GM23338 (cell line): ENCODE measurements at places on chromosomes 2 and 18. TPM values are rescaled to one million over a fixed set of nuclear protein-coding genes. Genes with fewer than 3 reads are reported as not detected.

GRCh38 chr18:75113455-75113854, 95.5 kb downstream of the PTGR3 start:
- DNase-seq = no peak

GRCh38 chr2:105797298-105797819, 52.6 kb downstream of the NCK2 start:
- DNase-seq = no peak

GRCh38 chr2:131056204-131056931, 36.9 kb downstream of the FAM168B start:
- no peak for DNase-seq

DNA sequence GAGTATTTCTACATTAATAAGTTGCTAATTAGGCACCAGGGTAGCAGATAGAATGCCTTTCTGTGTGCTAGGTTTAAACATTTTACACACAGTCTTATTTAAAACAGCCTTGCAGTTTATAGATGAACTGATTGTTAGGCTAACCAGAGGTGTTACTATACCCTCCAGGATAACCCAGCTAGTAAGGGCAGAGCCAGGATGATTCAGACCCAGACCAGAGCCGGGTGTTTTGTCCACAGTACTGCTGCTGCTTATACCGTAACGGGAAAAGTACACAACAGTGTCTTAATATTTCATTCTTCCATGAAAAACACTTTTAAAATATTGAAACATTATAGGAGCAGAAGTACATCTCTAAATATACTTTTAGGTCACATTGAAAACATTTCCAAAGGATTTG, 82.7 kb downstream of the MALT1 start:
- DNase-seq = no peak

DNA sequence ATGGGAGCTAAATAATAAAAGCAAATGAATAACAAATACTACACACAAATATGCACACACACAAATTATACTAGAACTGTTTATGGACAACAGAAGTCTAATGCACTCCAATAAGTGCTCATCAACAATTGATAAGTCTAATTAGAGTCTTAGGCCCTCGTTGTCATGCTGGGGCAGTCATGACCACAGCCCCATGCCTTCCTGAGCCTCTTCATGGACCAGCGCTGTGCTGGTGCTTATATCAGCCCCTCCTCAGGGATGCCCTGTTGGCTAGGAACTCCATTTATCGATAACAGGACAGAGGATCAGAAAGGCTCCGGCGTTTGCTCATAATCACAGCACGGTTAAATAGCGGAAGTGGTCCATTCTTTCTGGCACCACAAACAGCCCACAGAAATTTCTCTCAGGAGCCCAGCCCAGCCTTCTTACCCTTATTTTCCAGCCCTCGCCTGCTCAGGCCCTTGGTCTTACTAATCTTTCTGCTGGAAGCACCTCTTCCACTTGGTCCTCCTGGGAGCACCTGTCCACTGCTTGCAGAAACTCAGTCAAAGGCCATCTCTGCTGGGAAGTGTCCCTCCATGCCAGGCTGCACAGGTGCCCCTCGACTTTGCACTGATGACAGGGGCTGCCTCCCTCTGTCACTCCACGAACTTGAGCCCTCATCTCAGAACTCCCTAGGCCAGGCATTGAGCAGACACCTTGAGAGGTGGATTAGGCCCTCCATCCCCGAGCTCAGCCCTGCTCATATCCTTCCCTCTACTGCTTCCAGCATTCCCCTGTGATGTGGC, 500.2 kb upstream of the HS6ST1 start:
- no peak for DNase-seq

GRCh38 chr2:163640542-163641193, 95.1 kb downstream of the FIGN start:
- no peak for DNase-seq

DNA sequence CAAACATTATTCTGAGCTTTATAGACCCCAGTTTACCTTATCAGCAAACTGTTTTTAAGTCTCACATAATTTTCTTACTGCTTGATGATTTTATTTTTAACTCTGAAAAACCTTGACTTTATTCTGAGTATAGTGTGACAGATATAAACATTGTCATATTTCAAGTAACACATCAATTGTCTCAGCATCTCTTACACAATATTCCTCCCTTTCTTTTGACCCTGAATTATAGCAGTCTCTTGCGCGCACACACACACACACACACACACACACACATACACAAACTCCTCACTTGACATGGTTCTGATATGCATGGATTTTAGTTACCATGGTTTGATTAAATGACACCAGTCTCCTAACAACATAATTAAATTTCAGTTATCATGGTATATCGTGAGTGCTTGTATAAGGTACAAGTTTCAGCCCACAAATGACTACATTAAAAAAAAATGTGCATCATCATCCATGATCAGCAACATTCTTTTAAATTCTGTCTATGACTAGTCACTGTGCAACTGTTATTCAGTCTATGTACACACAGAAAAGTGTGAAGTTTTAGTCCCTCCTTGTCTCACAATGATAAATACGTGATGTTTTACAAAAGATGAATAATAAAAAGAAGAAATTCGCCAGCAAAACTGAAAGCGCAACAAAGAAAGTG, 39.5 kb upstream of the TACR1 start:
- DNase-seq = no peak

GRCh38 chr18:33870059-33870458, 292.0 kb downstream of the ASXL3 start:
- peak; percentile 6 for DNase-seq

DNA sequence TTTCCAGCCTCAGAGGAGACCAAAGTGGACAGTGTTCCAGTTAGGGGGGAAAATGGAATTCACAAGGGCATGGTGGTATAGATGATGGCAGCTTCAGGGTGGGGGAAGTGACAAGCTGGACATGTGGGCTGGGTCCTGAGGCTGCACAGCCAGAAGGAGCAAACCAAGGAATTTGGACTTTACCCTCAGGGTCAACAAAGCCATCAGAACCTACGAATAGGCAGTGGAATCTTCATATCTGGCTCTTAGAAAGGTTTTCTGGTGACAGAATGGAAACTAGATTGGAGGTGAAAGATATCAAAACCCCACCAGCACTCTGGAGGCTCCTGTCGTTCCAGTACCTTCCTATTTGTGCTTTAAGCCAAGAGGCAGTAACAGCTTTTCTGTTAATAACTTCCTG, 127.1 kb downstream of the SETBP1 start:
- no peak for DNase-seq

- DNase-seq = no peak
Observed at GRCh38 chr2:99863903-99864270, 278.5 kb downstream of the AFF3 start.

GRCh38 chr2:126494593-126494992, 161.4 kb upstream of the GYPC start:
- DNase-seq = no peak

DNA sequence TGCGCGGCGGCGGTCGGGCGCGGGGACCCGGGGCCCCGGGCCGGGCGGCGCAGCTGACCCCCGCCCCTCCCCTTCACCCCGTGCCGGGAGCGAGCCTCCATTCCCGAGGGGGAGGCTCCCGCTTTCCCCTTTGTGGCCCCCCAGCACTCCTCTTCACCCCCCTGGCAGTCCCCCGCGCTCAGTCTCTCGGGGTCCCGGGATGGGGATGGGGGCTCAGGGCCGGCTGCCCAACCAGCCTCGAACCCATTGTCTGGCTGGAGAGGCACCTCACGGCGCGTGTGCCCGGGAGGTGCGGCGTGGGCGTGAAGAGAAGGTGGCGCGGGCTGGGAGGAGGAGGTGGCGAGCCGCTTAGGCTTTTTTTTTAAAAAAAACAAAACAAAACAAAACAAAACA, 748 bp downstream of the FMNL2 start:
- DNase-seq = no peak

DNA sequence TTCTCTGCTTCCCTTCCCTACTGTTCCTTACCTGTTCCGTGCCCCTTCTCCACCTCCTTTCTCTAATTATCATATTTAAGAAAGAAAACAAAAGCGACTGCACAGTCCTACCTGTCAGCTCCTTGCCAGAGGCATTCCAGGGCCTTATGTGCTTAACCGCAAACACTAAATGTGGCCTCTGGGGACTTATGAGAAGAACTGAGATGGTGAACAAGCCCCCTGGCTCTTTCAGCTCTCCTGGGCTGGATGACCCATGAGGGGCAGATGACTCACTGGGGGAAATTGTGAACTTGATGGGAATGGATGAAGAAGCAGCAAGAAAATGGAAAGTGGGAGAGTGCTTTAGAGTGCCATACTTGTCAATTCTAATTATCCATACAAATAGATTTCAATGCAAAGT, 106.3 kb upstream of the LYPD1 start:
- peak; percentile 20 for DNase-seq

- no peak for DNase-seq
Observed at GRCh38 chr2:226742347-226742746, 57.3 kb downstream of the IRS1 start.

DNA sequence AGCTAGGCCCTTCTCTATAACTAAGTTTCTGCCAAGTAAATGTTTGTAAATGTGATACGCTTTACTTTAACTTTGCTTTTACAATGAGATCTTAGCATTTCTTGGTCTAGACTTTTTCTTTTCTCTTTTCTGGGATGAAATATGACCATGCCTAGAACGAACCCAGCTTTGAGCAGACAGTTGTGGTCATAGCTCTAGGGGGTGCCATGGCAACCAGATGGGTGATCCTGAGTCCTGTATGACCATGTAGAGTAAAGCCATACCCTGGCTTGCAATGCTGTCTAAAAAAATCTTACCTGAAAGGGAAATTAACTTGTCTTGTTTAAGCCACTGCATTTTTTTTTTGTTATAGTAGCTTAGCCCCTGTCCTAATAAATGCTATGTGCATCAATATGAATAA, 956.3 kb downstream of the SLC4A3 start:
- no peak for DNase-seq

DNA sequence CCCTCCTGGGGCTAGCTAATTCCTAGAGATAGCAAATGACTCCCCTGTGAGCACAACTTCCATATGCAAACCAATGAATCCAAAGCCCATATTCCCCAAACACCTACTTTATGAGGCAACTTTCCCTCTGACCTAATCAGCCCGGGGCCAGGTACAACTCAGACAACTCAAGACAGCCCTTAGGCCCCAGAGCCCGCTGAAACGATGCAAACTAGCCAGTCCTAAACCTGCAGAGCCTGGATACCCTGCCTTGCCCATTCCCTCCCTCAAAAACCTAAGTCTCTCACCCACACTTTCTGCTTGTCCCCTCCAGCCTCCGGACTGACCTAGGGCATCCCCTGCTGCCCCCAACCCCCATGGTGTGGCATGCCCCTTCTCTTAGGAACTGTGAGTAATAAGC, 142.8 kb downstream of the ACTR3 start:
- no peak for DNase-seq

DNA sequence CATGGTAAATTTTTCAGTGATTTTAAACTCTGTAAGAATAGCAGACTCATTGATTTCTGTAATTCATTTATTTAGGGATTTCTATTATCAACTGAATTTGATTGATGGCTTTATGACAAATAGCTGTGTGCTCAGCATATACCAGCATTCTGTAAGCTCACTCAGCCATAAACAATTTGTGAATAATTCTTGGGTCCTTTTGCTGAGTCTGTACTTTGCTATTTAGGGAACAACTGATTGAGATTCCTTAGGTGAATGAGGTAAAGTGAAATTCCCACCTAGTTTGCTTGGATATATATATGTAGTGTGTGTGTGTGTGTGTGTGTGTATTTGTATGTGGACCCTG, 76.7 kb upstream of the CAVIN2 start:
- DNase-seq = no peak

- DNase-seq = no peak
Observed at GRCh38 chr18:808086-808485, 4.0 kb downstream of the YES1 start.

DNA sequence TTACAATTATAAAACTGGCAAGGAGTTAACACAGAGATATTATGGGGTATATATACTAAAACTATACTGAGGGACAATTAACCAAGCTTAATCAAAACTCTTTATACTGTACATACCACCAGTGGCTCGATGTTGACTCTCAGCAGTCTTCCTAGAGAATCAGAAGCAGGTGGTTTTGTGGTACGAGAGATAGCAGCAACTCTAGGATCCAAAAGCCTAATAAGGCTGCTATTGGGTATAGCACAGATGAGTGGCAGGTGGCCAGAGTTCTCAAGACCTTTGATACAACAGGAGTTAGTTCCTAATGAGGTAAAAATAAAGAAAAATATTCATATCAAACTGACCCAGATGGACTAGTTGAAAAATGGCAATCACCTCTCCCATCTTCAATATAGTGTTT, 45.5 kb upstream of the COL5A2 start:
- DNase-seq = no peak

Gene FBXO48
- 1.1 and 1.3 TPM in 2 replicates for total RNA-seq

Gene TRIM43
- 0.23 and 0.59 TPM in 2 replicates for total RNA-seq

Gene SLC8A1
- total RNA-seq = 2.5 and 3.3 TPM in 2 replicates

Gene KDSR
- total RNA-seq = 31.0 and 36.3 TPM in 2 replicates

Gene LYG2
- total RNA-seq = 1.2 TPM in 1 of 2 replicates, not detected in the other
